ENCODE measurements at places on chromosomes 7 and 10.

DNA sequence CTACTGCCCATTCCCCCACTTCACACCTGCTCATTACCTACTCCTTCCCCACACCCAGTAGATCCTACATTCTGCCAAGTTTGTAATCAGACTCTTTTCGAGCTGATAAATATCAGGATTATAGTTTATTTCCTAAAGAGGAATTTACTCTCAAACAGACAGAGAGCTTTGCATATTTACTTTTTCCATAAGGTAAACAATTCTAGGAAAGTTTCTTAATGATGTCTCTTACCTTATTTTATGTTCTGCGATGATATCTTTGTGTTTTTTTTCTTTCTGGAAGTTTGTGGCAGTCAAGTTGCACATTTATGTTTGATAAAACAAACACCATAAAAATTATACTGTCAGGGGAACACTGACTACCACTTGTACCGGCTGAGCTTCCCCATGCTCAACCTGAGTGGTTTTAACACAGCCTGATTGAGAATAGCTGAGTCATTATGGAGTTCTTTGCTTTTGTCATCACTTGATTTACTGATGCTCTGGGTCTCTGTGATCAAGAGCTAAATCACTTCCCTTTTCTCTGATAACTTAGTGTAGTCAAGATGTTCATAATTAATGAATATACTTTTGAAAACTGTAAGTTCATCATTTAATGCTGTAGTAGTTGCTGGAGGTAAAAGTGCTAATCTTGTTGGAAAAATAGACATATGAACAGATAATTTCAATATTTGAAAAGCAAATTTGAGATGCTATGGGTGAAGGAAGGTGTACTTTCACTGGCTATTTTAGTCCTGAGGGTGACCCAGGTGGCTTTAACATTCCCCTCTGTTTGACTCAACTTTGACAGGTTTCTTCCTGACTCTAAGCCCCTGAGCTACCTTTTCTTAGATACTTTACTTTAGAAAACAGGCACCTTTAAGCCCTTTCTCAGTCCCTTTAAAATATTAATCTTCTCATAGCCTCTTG, 1034.5 kb upstream of the LRRTM3 start:
- no peak for DNase-seq

- no peak for DNase-seq
Observed at GRCh38 chr10:110074758-110075671, 67.2 kb downstream of the ADD3 start.

GRCh38 chr10:94402843-94403379, 570 bp downstream of the TBC1D12 start:
- no peak for DNase-seq

- no peak for DNase-seq
Observed at GRCh38 chr10:29929006-29929405, 130.4 kb downstream of the JCAD start.

- no peak for DNase-seq
Observed at GRCh38 chr10:65670087-65670486, 1255.7 kb upstream of the LRRTM3 start.

- DNase-seq = no peak
Observed at GRCh38 chr10:79451046-79451699, 5.7 kb upstream of the ZCCHC24 start.

DNA sequence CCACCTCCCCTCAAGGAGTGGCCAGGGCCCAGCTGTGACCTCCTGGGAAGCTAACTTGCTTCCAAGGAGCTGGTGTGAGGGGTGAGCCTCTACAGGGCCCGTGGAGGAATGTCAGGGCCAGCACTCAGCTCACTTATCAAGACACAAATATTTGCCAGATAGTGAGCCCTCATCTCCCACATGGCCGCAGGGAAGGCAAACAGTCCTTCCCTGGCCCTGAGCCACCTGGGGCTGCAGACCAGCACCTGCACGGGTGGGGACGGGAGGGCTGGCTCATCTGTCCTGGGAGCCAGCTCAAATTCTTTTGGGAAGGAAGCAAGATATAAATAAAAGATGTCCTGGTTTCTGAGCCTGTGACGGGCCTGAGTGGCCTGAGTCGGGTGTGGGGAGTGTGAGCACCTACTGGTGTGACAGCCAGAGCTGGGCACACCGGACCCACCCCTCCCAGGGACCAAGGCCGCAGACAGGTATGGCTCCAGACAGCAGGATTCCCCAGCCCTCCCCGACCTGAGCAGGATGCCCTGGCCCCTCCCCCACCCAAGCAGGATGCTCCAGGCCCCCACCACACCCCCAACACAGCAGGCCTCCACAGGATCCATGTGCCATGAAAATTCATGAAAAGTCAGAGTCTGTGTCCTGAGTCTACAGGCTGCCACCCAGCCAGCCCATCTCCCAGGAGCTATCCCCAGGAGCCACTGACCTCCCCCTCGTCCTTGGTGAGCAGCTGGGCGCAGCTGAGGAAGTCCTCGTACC, 148.0 kb downstream of the MAPK8 start:
- no peak for DNase-seq

DNA sequence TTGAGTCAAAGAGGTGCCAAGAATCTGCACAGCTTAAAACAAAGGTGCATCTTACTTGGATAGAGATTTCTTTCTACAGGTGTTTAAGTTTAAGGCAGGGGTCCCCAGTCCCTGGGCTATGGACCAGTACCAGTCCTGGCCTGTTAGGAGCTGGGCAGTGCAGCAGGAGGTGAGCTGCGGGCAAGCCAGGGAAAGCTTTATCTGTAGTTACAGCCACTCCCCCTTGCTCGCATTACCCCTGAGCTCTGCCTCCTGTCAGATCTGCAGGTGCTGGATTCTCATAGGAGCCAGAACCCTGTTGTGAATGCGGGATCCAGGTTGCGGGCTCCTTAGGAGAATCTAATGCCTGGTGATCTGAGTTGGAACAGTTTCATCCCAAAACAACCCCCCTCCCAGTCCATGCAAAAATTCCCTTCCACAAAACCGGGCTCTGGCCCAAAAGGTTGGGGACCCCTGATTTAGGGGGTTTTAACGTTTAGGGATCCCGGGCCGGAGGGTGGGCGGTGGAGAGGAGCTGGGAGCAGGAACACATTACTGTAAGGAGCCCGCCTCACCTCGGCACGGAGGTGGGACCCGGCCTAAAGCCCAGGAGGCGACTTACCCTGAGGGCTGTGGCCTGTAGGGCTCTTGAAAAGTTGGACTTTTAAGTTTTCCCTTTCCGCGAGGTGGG, 60.2 kb downstream of the ZNF467 start:
- DNase-seq = no peak

DNA sequence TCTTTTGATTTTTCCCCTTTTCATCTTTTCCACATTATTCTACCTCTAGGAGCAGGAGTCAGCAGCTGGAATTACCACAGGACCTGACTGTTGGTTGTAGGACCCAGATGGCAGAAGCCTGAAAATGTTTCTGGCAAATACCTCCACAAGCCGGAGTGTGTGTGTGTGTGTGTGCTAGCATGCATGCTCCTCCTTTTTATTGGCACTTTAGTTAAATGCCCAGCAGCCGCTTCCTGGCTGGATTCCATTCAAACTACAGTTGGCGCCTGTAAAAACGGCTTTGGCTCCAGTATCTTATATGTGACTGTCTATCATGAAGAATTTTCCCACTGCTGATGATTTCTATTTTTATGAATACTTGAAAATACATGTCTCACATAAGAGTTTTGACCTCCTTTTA, 319.7 kb upstream of the SP4 start:
- no peak for DNase-seq

DNA sequence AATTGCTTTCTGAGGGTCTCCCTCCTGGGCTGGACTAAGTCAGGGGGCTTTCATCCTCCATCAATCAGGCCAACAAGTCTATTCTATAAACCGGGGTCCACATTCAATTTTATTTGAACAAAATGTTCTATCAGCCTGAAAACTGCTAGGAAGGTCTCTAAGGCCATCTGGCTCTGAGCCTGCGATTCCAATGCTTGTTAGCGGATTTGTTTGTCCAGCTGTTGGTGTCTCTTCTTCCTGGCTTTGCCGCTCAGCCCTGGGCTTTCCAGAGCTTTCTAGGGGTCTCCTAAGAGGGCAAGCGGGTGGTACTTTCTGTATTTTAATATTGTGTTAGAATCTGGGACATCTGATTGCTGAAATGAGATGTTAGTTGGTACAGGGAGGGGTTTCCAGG, 136.7 kb downstream of the VIPR2 start:
- DNase-seq = no peak

DNA sequence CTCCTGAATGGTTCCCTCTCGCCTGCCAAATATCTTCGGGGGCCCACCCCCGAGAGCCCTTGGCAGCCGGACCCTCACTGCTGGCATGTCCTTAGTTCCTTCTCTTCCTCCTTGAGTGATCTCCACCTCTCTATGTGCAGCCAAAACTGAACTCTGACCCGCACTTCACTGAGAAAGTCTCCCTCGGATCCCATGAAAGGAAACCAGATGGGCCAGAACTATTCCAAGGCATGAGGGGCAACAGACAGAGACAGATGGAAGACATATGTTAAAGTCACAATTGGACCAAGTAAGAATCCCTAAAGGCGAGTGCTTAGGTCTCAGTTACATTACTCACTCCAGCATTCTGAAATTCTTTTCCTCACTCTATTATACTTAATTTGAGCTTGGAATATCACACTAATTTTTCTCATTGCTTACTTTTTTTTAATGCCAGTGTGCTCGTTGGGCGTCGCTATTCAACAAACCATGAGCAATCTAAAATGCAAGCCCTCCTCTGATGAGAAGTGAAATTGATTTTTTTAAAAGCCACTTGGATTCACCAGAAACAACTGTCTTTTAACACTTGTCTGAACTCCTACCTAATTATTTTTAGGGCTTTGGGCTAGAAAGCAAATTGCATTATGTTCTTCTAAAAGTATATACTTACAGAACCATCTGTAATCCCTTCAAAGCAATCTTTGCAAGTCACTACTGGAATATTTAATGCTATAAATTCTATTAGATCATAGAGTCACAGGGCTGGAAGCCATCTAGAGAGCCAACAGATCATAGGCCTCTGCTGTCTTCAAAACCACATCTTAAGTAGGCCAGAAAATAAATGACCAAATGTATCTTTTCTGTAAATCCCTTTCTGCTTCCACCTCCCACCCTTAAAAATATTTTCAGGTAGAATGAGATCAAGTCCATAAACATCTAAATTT, 43.3 kb upstream of the EZH2 start:
- no peak for DNase-seq

- DNase-seq = no peak
Observed at GRCh38 chr10:116972131-116972530, 32.9 kb downstream of the SHTN1 start.

DNA sequence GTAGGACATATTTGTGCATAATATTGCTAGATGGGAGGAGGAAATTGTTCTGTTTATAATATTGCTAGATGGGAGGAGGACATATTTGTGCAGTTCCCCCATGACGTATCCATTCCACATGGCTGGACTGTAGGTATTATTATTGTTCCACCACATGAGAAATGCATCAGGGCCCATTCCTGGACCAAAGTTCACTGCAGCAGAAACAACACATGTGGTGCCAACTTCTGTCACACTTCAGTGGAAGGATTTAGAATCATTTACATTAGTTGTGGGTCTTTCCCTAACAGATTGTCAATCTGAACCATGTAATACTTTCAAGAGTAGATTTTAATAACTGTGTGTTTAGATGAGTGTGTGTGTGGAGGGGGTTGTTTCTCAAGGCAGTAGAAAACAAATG, 32.7 kb upstream of the MACC1 start:
- no peak for DNase-seq

- no peak for DNase-seq
Observed at GRCh38 chr10:10516346-10517130, 501.1 kb upstream of the CELF2 start.

- no peak for DNase-seq
Observed at GRCh38 chr10:75512203-75512933, 80.9 kb downstream of the LRMDA start.

DNA sequence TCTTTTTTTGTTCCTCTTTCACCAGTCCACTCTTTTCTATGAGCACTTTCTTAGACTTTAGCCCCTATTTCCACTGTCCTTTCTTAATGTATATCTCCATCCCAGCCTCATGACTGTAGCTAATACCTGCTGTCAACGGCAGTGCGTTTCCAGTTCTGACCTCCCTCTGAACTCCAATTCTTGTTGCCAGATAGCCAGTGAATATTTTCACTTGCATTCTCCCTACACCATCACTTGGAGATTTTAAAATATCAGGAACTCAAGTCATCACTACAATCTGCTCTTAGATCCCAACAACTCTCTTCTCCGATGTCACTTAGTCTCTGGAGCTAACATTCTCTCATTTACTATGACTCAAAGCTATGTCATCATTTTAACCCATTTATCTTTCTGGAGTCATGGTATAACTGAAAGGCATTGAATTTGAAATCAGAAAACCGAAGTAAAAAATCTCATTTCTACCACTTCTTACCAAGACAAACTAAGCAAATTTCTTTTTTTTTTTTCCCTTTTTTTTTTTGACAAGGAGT, 5.1 kb upstream of the SLC16A12 start:
- no peak for DNase-seq

- no peak for DNase-seq
Observed at GRCh38 chr7:17150018-17150417, 148.4 kb upstream of the AHR start.

GRCh38 chr10:122161795-122162194, 109.3 kb upstream of the BTBD16 start:
- no peak for DNase-seq

GRCh38 chr7:86773309-86773708, 129.6 kb downstream of the GRM3 start:
- no peak for DNase-seq

DNA sequence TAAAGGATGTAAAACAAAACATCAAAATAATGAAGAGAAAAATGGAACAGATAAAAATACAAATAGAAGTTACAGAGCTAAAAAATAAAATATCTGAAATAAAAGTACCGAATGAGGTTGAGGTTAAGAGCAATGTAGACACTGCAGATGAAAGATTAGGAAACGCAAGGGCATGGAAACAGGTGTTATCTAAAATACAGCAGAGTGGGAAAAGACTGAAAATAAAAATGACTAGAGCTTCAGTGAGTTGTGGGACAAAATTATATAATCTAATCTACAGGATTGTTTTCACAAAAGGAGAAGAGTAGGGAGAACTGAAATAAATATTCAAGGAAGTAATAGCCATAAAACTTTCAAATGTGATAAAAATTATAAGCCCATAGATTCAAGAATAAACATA, 123.8 kb downstream of the PTEN start:
- DNase-seq = no peak

DNA sequence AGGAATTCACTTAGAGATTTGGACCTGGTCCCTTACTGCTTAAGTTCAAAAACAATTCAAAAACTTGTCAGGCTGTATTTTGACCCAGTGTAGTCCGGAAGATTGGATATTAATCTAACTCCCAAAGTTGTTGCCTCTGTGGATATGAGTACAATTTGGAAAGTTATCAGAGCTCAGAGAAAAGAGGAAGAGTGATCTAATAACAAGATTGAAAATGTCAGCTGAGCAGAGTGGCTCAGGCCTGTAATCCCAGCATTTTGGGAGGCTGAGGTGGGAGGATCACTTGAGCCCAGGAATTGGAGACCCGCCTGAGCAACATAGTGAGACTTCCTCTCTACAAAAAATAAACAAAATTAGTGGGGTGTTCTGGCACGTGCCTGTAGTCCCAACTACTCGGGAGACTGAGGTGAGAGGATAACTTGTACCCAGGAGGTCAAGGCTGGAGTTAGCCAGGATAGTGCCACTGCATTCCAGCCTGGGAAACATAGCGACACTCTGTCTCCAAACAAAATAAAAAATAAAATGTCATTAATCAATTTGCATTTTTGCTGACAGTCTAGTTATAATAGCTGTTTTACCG, 3.2 kb upstream of the ASCC1 start:
- no peak for DNase-seq
